ENCODE measurements at places on chromosomes 11 and 22.

GRCh38 chr11:122345586-122345985, 229.6 kb upstream of the BLID start:
- DNase-seq, result no peak

DNA sequence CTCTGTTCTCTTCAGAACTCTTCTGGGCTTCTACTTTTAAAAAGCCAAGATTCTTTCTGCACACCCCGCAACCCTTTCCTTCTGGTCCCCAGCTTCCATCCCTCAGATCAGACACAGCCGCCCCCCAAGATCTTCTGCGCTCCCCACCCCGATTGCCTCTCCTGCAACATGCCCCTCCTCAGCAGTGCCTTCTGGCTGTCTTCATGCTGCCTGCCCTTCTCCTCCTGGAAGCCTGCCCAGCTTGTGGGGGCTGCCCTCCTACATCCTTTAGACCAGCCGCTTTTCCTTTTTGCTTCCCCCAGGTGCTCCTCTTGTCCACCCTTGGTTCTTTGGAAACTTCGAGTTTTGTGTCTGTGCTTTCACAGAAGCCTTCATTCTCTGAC, 144.2 kb downstream of the FEZ1 start:
- DNase-seq, result no peak

GRCh38 chr11:12113294-12113693, 2.9 kb downstream of the MICAL2 start:
- no peak for DNase-seq

DNA sequence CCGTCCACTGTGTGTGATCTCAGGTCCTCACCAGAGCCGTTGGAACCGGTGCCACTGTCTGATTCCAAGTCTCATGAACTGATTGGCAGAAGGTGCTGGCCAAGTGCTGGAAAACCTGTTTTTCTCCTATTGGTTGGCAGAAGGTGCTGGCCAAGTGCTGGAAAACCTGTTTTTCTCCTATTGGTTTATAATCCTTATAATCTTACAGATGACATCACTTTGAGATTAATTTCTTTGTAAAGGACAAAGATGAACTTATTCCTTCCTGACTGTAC, 1106.3 kb downstream of the BRD1 start:
- no peak for DNase-seq

DNA sequence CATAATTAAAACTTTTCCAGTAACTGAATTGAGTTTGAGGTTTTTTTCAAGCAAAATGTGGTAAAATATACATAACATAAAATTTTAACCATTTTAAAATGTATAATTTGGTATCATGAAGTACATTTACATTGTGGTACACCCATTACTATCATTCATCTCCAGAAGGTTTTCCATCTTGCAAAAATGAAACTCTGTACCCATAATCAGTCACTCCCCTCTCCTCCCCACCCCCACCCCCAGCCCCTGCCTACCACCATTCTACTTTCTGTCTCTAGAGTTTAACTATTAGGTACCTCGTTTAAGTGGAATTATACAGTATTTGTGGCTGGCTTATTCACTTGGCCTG, 63.7 kb downstream of the MICAL2 start:
- no peak for DNase-seq

GRCh38 chr11:113314389-113315301, at the start of gene TTC12:
TTC12 (plus strand) TSS chr11:113314583; CDS start chr11:113316258, 1,675 bp downstream.
- DNase-seq, result peak; percentile 75

DNA sequence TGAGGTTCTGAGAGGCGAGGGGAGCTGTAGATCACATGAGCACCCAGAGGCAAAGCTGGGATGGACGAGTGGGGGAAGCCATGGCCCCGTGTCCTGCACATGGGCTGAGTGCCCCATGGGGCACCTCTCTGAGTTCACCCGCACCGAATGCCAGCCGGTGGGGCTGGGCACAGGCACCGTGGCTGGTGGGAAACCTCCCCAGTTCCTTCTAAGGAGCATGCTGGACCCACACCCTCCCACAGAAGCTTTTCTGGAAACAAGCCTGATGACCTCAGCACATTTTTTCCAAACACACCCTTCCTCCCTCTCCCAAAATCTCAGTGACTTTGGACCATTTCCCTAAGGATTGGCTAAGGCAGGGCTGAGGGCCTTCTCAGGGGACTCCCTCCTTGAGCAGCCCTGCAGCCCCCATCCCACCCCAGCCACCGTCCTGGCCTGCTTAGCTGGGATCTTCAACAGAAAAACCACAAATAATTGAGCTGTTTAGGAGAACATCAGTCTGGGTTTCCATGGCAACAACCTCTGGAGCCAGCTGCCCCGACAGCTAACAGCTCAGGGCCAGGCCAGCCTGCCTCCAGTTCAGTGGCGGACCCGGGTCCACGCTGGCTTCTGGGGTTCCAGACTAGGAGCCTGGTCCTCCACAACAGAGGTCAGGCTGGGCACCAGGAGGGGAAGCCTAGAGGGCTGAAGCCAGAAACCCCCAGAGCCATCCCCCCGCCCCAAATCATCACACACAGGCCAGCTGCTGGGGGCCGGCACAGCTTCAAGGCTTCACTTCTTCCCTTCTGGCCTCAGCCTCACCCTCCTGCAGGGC, 18.1 kb upstream of the LINC01488 start:
- DNase-seq, result no peak

- no peak for DNase-seq
These were observed 11.6 kb downstream of the UVRAG start for GRCh38 chr11:75826461-75827230.

DNA sequence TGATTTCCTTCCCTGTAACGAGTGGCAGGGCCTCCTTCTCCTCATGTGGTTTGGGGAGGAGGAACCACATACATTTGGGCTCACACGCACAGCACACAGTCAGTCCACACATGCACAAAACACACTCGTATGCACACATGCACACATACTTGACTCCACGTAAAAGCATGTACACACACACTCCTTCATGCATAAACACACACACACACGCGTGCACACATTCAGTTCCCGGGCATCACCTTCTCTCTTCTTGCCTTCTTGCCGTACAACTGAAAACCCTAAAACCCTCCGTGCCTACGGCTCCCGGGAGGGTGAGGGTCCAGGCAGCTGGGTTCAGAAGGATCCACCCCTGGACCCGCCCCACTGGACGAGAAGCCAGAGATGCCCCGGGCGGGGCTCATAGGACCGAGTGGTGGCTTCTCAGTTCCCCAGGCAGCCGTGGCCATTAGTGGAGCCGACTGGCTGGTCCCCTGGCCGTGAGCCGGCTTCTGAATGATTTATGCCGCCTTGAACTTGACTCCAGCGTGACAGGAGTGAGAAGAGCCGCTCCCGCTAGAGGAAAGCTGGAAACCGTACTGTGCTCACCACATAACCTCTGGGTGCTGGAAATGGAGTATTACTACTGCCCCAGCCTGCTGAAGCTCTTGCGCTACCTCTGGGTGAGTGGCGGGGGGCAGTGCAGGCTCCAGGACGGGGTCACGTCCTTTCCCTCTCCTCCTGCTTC, 117.4 kb downstream of the KIAA1671 start:
- no peak for DNase-seq

GRCh38 chr11:102286292-102286691, 31.0 kb upstream of the BIRC3 start:
- no peak for DNase-seq

DNA sequence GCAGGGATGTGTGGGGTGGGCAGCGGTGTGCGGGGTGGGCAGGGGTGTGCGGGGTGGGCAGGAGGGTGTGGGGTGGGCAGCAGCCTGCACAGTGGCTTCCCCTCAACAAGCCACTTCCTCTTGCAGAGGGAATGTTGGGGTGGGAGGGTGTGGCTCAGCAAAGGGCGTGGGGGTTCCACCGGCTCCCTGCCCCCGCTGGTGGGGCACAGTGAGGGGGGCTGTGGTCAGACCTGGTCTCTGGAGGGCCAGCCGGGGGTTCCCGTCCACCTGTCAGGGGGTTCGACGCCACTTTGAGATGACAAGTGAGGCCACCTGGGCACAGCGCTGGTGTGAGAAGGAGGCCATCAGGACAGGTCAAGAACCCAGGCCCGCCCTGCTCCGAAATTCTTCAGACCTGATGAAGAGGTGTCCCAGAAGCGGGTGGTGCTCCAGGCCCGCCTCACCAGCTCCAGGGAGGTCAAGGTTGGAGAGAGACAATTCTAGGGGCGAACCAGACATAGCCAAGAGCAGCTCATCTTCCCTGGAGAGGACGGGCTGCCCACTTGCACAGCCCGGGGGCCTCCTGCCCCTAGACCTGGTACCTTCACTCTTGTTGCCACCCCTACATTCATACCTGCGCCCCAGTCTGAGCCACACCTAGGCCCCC, 1.3 kb downstream of the C11orf21 start:
- DNase-seq, result no peak

DNA sequence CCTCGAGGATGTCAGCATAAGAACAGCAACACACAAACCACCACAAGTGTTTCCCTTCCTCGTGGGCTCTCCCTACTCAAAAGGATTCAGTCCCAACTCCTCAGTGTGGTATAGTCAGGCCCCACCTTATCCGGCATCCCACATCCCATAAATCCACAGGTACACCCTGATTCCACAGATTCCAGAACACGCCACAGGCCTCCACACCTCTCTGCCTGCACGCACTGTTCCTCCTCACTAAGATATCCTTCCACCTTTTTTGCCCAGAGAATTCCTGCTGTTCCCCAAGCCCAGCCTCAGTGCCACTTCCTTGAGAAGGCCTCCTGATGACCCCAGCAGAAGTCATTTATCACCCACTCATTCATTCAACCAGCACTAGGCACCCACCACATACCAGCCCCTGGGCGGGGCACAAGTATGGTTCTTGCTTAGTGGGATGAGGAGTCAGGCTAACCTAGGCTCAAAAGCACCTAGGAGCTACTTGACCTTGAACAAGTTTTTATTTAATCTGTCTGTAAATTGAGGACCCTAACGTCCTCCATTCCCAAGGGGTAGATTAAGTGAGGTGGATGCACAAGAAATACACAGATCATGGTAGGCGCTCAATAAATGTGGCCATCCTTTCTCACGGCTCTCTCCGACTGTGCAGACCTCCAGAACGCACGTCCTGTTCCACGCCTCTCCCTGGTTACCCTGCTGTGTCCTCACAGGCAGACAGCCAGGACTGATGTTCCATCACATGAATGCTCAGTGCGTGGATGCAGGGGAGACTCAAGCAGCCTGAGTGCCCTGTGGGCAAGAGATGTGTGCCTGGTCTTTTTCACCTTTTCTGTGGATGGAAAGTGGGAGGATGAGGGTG, 2.1 kb upstream of the KCNJ4 start:
- no peak for DNase-seq

DNA sequence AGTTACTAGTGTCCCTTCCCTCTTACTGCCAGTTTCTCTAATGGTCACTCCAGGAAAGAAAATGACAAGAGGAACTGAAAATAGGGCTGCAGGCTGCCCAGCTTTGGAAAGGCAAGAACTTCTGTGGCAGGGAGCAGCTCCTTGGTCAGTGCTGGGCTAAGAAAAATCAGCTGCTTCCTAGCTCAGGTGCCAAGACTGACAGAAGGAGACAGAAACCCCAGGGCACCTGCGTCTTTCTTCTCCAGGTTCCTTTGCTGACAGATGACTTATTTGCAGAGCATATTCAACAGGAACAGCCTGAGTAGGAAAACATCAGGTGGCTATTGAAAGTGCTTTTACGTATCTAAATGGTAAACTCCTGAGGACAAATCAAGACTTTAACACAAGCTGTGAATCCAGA, 25.4 kb downstream of the MAML2 start:
- no peak for DNase-seq

- no peak for DNase-seq
These were observed 94.0 kb upstream of the SEZ6L start for GRCh38 chr22:26075251-26075650.

GRCh38 chr22:49693848-49694247, 133.8 kb downstream of the BRD1 start:
- DNase-seq, result no peak

DNA sequence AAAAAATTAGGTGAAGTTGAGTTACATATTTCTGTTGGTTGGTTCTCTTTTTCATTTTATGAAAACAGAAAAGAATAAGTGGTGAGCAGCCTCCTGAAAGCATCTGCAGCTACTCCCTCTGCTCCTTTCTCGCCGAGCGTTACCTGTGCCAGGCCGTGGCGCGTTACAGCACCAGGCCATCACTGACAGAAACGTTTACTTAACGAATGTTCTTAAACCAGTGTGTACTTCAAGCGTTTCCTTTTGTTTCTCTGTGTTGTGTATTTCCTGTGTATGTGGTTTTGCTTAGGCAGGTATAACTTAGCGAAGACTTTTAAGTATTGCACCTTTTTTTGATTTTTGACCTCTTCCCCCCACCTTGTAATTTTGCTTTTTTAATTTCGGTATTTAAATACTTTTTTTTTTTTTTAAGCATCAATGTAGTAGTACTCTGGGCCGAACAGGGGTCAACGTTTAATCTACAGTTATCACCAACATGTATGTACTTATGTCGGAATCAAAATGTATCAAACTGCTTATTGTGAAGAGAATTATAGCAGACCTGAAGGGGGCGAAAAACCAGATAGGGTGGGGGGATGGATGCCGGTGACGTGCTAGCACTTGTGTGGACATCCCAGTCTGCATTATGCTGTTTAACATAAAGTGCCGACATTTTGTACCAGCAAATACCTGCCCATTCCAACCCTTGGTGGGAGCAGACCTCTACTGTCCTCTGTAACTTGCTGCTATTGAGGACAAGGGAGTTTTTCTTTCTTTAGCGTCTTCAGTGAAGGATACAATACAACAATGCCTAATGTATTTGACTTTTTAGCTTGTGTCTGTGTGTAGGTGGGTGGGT, 21.6 kb upstream of the ADSL start:
- DNase-seq, result no peak

DNA sequence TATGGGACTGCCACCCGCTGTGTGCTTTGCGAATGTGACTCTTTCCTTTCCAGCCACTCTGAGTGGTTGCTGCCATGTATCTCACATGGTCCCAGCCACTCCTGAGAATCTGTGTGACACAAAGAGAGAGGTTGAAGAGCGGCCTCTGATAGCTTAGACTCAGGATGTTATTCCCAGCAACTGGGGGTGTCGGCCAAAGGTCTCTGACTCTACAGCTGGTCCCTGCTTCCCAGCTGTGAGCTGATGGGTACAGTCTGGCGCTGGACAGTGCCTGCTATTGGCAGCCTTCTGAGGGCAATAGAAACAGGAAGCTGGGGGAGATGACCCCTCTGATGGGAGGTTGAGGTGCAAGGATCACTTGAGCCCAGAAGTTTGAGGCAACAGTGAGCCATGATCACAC, 105.1 kb downstream of the RRAS2 start:
- no peak for DNase-seq

DNA sequence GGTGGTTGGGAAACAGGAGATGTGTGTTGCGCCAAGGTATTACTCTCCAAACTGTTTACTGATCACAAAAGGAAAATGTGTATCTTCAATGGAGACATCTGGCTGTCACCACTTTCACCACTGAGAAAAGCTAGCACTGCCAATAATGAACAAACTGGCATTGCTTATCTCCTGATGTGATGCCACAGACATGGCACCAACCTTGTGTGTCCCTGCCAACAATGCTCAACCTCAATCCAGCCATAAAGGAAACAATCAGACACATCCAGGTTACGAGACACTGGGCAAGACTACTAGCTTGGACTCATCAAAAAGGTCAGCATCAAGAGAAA, 28.1 kb downstream of the GNB1L start:
- DNase-seq, result no peak

- DNase-seq, result no peak
These were observed 18.4 kb downstream of the PHF21A start for GRCh38 chr11:46102843-46103242.

- DNase-seq, result no peak
These were observed 68.5 kb upstream of the PPARA start for GRCh38 chr22:46081831-46082210.
